ENCODE measurements at places on chromosomes 3 and 15.

GRCh38 chr3:107411056-107411455, 33.8 kb downstream of the CCDC54 start:
- DNase-seq: no peak

GRCh38 chr3:61005591-61005990, 245.7 kb downstream of the FHIT start:
- no peak for DNase-seq

GRCh38 chr15:72521682-72522081, 47.6 kb downstream of the ARIH1 start:
- peak; percentile 36 for DNase-seq

DNA sequence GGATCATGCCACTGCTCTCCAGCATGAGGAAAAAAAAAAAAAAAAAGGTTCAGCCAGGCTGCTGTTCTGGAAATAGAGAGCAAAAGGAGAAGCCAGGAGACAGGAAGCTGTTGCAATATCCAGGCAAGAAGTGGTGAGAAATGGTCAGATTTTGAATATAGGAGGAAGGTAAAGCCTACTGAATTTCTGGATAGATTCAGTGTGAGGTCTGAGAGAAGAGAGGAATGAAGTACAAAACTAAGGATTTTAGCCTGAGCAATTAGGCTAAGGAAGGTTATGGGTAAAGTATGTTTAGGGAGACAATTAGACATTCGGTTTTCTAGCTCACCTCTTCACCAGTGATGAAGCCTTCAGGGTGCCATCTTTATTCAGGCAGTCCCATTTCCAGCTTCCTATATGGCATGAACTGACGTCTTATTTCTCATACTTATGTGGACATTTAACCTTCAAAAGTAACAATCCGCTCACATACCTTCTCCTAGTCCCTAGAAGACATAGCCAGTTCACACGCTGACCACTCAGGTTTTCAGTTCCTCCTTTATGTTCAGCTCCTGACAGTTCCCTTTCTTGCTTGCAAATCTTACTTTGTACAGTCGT, 57.2 kb downstream of the KIF9 start:
- no peak for DNase-seq

- peak; percentile 96 for DNase-seq
These were observed 98.0 kb upstream of the TLE3 start for GRCh38 chr15:70195587-70196305.
